Suppressor macrophage treated with lipopolysaccharide for 4 hours (primary cell): ENCODE measurements at places on chromosomes 16 and 17.

DNA sequence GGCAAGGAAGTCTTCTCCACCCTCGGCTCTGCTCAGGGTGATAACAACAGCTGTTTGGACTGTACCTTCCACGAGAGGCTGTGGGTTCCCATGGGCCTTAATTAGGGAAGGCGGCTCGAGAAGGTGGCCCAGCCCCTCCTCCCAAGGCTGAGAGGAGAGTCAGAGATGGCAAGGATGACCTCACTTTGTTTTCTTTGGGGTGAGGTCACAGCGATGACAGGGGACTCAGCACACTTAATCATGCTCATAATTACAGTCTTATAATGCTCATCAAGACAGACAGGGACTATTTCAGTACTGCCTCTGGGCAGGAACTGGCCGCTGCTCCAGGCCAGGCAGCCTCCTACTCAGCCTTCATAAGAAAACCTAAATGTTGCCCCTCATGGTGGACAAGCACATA is 19.7 kb downstream of the WFDC1 start:
- DNase-seq, result no peak

GRCh38 chr17:69716556-69716955 is 302.1 kb downstream of the MAP2K6 start:
- no peak for DNase-seq

DNA sequence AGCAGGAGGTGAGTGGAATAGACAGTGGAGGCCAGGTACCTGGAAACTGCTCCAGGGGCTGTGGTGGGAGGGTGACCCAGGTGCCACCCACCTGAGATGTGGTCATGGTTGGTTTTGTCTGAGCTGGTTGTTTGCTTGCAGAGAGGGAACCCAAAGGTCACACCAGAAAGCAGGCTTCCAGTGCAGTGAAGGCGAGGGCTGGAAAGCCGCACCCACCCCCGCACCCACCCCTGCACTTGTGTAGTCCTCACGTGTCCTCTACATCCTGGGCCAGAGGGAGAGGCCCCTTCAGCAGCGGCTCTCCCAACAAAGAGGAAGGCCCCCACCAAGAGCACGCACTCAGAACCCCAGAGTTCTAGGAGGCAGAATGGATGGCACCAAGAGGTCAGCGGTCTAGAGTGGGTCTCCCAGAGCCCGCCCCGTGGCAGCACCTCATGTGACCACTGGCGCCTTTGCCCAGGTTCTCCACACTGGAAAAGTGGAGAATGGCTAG is 92.6 kb upstream of the CBX4 start:
- no peak for DNase-seq

DNA sequence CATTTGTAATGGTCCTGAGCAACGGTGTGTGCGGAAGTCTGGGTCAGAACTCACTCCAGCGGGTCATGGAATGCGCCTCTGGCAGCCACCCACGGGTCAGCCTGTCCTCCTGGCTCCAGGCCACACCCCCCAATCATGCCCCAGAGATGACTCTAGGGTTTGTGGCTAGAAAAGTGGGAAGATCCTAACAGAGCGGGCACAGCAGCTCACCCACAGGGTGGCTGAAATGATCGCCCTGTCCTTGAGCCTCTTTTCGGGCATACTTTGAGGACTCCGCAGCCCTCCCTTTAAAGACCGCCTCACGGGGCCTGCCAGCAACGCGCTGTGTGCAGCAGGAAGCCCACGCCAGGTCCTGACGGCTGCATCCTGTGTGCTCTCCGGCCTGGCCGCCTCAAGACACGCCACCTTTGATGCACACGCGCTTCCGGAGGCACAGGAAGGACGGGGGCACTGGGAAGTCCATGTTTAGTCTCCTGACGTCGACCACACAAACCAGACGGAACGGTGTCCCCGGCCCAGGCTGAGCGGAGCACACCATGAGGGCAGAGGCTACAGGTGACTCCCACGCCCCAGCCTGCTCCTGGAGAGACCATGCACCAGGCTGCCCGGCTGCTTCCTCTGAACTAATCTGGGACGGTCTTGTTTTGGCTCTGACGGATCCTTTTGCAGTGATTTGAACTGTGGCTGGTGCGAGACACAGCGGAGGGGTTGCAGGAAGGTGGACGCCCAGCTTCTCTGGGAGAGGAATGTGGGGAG is 92.9 kb downstream of the TBC1D16 start:
- DNase-seq, result peak; percentile 9

- no peak for DNase-seq
Observed at GRCh38 chr17:44971776-44972483, 3.8 kb upstream of the C1QL1 start.

DNA sequence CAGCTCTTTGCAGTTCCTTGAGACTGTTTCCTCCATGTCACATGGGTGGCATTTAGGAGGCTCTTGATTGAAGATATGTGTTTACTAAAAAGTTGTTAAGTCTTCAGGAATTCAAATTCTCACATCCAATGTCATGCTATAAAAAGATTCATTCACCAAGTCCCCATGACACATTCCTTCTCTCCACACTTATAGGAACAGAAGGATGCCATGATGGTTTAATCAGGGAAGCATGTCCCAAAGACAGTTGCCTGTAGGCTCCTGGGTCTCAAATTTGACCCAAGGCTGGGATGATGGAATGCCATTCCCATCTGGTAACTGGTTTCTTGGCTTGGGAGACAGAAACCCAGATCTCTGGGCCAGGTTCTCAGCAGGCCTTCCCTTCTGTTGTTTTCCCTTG is 140.6 kb upstream of the SOX9 start:
- DNase-seq, result no peak

GRCh38 chr17:61555127-61555566 is 35.9 kb downstream of the NACA2 start:
- DNase-seq, result no peak

- no peak for DNase-seq
Observed at GRCh38 chr16:82157534-82157812, 12.6 kb downstream of the MPHOSPH6 start.

GRCh38 chr17:69103557-69104233 is 38.0 kb downstream of the ABCA6 start:
- DNase-seq, result no peak
